ENCODE measurements at places on chromosomes 3 and 15.
A peak's percentile ranks its signal among the peaks of the same experiment; 100 is the strongest.

DNA sequence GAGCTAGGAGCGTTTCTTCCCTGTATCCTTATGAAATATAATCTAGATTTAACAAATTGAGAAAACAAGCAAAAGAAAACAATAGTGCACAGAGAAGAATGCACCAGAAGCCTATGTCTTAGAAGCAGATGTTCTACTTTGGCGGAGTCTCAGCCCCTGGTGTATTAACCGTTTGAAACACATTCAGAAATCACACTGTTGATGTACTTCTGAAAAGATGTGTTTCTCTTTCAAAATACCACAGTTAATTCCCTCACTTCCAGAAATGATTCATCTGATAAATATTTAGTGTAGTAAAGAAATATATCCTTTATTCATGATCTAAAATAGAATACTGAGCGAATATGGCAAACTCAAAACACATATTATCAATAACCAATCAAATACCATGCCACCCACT lies 77.7 kb downstream of the CBLB start:
- peak; percentile 34 for DNase-seq

- peak; percentile 28 for DNase-seq
Measured at GRCh38 chr15:37891766-37892368, 42.6 kb upstream of the TMCO5A start.

GRCh38 chr15:30978328-30978727 lies 13.1 kb downstream of the MTMR10 start:
- DNase-seq, result no peak

- no peak for DNase-seq
Measured at GRCh38 chr3:134859341-134859740, 64.3 kb downstream of the EPHB1 start.

All from stromal cell of bone marrow (primary cell).